ENCODE measurements at places on chromosomes 1 and 21. TPM values are rescaled to one million over a fixed set of nuclear protein-coding genes. Genes with fewer than 3 reads are reported as not detected.

Gene ADAMTSL4
- not detected for total RNA-seq

Gene FMO2
- not detected for total RNA-seq

Gene LCE1B
- total RNA-seq, result not detected

Gene INTS7
- 29.8 TPM for total RNA-seq

Gene TTC22
- 1.6 TPM for total RNA-seq

Gene LCE1C
- not detected for total RNA-seq
